SK-N-SH treated with all-trans-retinoic acid at 6 μM for 48 hours (cell line): ENCODE measurements at places on chromosomes 5 and 9.

DNA sequence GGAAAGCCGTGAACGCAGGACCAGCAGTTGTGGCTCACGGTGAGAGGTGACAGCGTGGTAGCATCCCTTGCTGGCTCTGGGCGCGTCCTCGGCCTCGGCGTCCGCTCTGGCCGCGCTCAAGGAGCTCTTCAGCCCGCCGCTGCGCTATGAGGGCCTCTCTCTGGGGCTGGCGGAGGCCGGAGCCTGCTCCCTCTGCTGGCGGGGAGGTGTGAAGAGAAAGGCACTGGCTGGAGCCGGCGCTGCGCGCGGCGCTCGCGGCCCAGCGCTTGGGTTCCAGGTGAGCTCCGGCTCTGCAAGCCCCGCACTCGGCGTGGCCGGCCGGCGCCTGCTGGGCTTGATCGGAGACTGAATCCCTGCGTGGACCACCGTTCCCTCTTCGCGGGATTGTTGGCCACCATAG lies 705.6 kb downstream of the SEMA5A start:
- ATAC-seq, result no peak

DNA sequence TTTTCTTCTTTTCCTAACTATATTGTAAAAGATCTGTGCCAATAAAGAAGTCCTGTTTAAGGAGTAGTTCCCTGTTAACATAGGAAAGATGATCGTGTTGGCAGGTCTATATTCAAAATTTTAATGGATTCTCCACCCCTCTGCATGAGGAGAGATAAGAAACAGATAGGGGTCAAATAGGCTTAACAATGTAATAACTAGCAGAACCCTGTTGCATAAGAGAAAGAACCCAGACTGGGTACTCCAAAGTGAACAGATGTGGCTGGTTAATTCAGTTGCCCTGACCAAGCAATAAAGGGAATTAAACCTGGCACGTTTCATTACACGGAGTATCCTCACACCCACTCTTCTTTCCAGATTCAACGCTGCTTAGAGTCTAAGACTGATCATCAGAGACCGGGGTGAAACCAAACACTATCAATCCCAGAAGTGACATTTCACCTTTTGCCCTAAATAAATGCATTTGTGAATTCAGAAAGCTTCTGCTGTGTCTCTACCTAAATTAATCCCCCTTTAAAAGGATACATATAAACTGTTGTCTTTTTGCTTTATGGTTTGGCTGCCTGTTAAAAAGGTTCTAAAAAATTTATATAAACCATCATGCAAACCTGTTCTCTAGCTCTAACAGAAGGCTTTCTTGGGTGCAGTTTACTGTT lies 1276.9 kb upstream of the WWC1 start:
- ATAC-seq, result no peak

GRCh38 chr9:75116306-75116705 lies 28.0 kb downstream of the OSTF1 start:
- no peak for ATAC-seq

- ATAC-seq, result no peak
Observed at GRCh38 chr5:94621763-94622162, 3.3 kb downstream of the SLF1 start.

DNA sequence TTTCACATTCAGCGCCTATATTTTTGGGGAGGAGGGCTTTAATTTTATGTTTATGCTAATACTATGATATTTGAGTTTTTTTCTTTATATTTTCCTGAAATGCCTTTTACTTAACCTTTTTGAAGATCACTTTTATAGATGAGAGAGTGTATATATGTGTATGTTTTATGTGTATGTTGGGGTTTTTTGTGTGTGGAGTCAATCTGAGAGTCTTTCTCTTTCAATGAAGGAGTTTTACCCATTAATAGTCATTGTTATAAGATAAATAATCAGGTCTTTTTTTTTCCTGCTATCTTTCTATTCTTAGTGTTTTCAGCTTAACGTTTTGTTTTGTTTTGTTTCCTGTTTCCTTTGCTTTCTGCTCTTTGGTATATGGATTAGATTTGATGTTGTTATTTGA lies 112.2 kb downstream of the TEX10 start:
- ATAC-seq, result no peak

- ATAC-seq, result no peak
Observed at GRCh38 chr5:60545551-60545950, 154.4 kb downstream of the DEPDC1B start.

DNA sequence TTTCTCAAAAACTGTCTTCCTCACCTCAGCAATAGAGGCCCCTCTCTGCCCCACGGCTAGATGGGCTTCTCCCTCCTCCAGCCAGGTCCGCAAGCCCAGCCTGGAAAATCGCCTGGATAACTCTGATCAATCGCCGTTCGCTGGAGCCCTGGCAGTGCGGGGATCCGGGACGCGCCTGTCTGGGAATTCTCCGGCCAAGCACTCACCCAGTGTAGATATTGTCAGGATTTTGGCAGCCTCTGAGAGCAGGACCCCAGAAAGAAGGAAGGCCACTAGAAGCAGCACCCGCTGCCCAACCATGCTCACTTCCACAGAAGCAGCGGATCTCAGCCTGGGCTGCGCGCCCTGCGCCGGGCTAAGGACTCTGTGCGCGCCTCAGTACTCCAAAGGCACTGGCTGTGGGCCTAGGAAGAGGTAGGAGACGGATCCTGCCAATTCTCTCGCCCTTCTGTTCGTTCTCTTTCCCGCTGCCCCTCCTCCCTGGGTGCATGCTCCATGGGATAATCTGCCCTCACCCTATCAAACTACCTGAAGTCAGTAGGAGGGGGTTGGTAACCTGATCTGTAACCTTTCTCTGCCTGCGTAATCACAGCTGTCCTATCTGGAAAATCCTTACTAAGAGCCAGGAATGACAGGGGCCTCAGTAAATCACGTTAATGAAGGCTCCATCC lies at the start of gene UGT3A1:
UGT3A1 (minus strand) TSS at position 450 of the 671 bp plus-strand sequence; CDS start at position 300, 150 bp downstream.
- ATAC-seq, result no peak

- ATAC-seq, result peak; percentile 7; the same call in 2 of the 3 replicates
Observed at GRCh38 chr9:126805554-126806262, 868 bp downstream of the ZBTB43 start.

DNA sequence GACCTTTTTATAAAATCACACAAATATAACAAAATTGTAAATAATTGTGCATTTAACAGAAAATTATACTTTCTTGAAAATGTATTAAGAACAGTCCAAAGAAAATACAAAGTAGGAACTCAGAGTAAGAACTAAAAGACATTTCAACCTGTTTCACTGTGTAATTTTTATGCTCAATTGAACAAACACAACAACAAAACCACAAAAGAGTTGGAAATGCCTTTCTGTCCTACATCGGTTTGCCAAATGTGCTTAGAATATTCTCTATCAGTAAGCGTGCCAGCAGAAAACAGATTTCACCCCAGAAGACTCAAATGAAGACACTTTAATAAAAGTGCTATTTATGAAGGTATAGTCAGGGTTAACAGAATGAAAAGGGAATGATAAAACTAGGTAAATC lies 592.1 kb downstream of the PRELID2 start:
- ATAC-seq, result no peak

DNA sequence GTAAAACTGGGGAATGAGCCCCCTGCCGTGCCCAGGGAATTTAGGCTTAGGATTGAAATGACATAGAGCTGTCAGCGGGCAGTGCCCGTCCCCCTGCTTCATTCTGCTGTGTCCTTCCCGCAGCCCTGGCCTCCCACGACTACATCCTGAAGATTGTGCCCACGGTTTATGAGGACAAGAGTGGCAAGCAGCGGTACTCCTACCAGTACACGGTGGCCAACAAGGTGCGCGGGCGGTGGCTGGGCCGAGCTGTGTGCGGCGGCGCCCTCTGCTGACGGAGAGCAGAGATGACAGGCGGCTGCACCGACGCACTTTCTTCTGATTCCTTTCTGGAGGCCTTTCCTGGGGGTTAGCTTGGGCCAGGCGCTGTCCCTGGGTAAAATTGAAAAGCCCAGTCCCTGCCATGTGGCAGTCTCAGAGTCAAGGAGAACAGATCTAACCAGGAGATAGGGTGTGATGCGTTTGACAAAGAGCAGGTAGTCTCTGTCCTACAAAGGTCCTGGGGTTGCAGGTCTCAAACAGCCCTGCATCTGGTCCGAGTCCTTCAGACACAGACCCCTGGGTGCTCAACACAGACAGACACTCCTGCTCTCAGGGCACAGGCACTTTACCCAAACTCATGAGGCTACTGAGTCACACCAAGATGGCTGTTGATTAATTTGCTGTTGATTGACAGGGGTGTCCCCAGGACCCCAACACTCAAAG lies 26.8 kb upstream of the RPL26L1 start:
- peak; percentile 85 for ATAC-seq

DNA sequence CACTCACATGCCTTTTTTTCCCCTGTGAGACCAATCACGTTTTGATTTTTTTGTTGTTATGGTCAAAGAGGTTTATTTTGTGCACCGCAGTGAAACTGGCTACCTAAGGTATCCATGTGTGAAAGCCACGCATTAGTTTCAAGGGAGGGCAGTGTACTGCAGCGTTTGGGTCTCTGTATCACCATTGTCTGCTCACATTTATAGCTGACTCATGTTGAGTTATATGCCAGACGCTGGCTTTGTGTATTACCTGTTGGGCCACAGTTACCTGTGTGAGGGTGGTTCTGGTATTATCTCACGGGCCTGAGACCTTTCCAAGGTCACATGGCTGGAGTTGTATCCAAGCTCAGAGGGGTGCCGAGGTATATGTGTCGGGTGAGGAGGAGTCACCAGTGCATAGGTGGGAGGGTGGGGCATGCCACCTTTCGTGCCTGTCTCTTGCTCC lies 75.8 kb downstream of the ARHGAP26 start:
- no peak for ATAC-seq

- peak; percentile 96 for ATAC-seq
Observed at GRCh38 chr5:57676222-57677098, 193.8 kb upstream of the ACTBL2 start.

GRCh38 chr9:84229191-84229590 lies 111.4 kb downstream of the SLC28A3 start:
- ATAC-seq, result no peak

DNA sequence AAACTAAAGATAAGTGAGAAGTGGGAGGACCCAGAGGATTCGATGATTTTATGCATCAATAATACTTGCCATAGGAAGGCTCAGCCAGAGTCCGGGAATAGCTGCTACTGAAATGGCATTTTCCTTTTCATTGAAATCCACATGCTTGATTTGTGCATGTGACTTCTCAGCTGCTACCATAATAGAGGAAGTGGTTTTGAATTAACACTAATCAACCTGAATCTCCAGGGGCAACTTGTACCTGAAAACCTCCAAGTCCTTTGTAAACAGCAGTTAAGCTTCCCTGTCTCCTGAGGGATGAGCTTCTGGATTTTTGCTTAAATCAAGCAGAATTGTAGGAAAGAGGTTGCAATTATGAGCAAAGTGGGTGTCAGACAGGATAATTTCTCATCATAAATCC lies 124.9 kb downstream of the PPP2R2B start:
- no peak; the same call in 2 of the 3 replicates for ATAC-seq

DNA sequence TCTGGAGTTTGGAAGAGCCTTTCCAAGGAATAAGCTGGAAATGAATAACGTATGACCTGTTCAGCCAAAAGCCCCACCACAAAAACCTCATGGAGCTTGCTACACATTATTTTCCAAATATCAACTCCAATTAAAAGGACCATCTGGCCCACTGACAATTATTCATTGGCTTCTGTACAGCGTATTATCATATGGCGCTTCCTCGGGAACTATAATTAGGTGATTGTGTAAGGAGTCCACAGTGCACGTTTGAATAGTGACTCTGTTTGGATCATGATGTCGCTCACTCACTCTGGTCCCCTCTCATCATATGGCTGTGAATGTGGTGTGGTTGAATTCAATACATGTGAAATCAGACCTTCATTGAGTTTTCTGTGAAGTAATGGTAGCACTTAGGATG lies 52.1 kb downstream of the GDNF start:
- no peak for ATAC-seq

- no peak for ATAC-seq
Observed at GRCh38 chr5:100950985-100951384, 47.9 kb upstream of the ST8SIA4 start.

- ATAC-seq, result no peak
Observed at GRCh38 chr9:20442461-20443319, 179.6 kb downstream of the MLLT3 start.

DNA sequence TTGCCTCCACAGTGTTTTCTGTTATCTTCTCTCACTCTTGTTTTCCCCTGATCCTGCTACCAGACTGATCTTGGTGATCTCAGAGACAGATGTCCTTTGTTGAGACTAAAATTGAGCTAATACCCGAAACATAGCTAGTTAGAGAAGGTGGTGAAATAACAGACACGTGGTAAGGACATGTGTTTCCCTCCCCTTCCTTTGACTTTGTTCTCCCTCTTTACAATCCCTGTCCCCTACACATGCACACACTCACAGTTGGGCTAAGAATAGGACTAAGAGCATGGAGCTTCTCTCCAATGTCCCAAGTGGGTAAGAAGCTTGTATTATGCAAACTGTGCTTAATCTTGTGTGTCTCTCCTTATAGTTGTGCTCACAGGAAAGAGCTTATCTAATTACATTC lies 1603.0 kb upstream of the C9orf72 start:
- ATAC-seq, result no peak

- peak; percentile 95 for ATAC-seq
Observed at GRCh38 chr5:136174021-136174659, 18.8 kb downstream of the SMIM32 start.
